Psoas muscle (tissue), 8 donors: ENCODE measurements at places on chromosomes 4 and X. TPM values are rescaled to one million over a fixed set of nuclear protein-coding genes. Genes with fewer than 3 reads are reported as not detected.

The ZGRF1 gene
- 1.3 TPM for total RNA-seq

The SPANXN2 gene
- not detected for total RNA-seq

The NDST3 gene
- not detected for total RNA-seq

The TMPRSS11A gene
- total RNA-seq: not detected

The MAOA gene
- total RNA-seq: 9.7 TPM

The GJB1 gene
- total RNA-seq: not detected

The PPID gene
- 58.2 TPM for total RNA-seq

The USP26 gene
- total RNA-seq: not detected

The FLNA gene
- total RNA-seq: 92.5 TPM

The CXCL9 gene
- total RNA-seq: 0.51 TPM

The PPBP gene
- total RNA-seq: 2.5 TPM

The FUNDC2 gene
- total RNA-seq: 269 TPM

The AIFM1 gene
- total RNA-seq: 57.3 TPM

The SMIM10L2A gene
- 0.08 TPM for total RNA-seq

The DDX53 gene
- not detected for total RNA-seq

The ALPK1 gene
- total RNA-seq: 11.0 TPM

The GRID2 gene
- not detected for total RNA-seq

The TMEM271 gene
- not detected for total RNA-seq

The PAQR3 gene
- total RNA-seq: 7.1 TPM

The FRMPD4 gene
- 0.10 TPM for total RNA-seq

The NAP1L3 gene
- 0.82 TPM for total RNA-seq

The TMPRSS11B gene
- not detected for total RNA-seq

The MAGEA10 gene
- total RNA-seq: not detected

The DDX60 gene
- total RNA-seq: 3.0 TPM

The TDO2 gene
- 0.21 TPM for total RNA-seq

The NXF3 gene
- not detected for total RNA-seq

The FGF16 gene
- total RNA-seq: not detected

The MRFAP1 gene
- 241 TPM for total RNA-seq

The NPY1R gene
- 0.69 TPM for total RNA-seq

The COL25A1 gene
- total RNA-seq: 0.42 TPM

The PABPC4L gene
- 0.23 TPM for total RNA-seq

The DIPK2B gene
- total RNA-seq: 14.9 TPM

The RIBC1 gene
- total RNA-seq: 0.36 TPM

The RPL34 gene
- 614 TPM for total RNA-seq

The FMR1NB gene
- total RNA-seq: not detected

The CENPVL3 gene
- not detected for total RNA-seq

The SSX2B gene
- total RNA-seq: not detected
